ENCODE measurements at places on chromosomes 5 and 9.

GRCh38 chr5:42884326-42884725 is 72.6 kb upstream of the SELENOP start:
- no peak for DNase-seq

DNA sequence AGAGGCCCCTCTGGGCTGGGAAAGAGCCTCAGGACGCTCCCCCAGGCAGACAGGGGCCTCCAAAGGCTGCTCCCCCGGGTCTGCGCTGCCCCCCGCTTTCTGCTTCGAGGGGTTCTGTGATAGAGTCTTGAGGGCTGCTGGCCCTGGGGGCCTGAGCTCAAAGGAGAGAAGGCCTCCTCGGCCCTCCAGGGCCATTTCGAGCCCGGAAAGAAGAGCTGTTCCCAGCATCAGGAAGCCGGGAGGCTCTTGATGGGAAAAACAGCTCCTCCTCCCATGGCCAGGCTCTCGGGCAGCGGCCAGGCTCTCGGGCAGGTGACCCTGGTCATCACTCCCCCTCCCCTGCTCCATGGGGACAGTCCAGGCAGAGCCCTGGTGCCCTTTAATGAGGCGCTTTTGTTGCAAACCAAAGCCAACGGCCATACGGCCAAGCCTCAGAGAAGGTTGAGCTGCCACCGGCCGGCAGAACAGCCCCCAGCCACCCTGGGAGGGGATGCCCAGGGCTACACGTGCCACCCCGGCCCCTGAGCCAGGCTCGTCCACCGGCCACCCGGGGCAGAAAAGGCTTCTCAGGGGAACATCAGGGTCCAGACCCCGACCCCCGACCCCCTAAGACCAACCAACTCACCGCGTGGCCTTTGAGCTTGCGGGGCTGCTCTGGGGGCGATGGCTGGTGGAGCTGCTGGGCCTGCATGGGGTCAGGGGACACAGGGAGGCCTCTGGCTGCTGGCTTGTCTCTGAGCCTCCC is 16.2 kb upstream of the QSOX2 start:
- DNase-seq, result no peak

DNA sequence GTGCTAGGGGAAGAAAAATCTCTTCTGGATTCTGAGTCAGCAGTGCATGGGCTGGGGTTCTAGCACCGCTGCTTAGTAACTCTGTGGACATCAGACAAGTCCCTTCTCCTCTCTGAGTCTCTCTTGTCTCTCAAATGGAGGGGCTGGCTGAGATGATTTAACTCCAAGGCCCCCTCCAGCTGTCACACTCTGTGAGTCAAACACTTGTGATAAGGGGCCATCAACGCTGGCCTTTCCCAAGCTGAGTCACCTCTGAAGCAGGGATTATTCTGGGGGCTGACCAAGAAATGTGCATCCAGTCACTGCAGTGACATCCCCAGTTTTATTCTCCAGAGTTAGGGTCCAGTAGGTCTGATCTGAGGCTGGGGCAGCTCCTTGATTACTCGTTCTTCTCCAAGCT is 110.4 kb upstream of the ZNF462 start:
- DNase-seq, result no peak

DNA sequence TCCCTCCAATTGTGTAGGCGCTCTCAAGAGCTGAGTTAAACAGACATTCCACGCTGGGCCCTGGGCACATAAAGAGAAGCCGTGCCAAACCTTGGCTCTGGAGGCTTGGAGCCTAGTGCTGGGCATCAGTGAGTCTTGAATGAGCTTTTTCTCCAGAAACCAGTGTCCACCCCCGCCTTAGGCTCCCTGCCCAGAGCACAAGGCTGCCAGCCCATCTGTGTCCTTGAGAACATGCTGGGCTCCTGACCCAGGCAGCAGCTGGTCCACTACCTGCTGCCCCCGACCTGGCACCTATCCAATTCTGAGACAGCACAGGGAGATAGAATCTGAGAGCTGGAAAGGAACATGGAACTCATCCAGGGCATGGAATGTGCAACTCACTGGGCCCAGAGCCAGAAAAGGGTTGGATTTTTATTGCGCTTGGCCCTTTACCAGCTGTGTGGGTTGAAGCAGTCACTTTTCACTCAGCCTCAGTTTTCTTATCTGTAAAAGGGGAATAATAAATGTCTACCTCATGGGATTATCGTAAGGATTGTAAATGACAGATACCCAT is 92.4 kb upstream of the CPLX2 start:
- no peak for DNase-seq

DNA sequence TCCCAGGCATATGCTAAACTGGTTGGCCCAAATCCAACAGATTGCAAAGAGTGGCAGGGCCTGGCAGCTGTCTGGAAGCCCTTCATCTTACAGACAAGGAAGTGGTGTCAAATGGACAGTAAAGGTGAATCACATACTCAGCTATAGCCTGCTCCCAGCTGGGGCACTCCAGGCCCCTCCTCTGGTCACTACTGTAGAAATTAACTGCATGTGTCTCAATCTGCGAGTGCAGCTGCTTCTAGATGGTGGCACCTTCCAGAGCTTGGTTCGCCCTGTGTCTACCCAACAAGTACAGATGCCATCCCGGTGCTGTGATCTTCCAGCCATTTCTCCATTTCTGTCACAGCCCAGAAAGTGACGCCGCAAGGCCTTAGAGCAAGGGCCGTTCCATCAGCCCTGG is 50.2 kb downstream of the OTULIN start:
- peak; percentile 10 for DNase-seq

DNA sequence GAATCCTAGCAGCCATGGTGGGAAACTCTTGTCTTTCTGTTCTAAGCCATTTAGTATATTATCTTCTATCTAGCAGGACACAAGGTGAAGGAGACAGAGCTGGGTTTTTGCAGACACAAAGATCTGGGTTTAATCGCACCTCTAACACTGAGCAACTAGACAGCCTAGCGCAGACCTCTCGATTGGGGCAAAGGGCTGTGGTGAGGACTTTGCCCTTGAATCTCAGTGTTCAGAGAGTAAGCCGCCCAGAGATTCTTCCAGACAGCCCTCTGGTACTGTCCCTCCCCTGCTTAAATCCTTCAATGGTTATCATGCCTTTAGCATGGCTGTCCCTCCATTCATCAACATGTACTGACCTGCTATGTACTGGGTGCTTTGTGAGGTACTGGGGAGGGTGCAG is 128.1 kb downstream of the CRB2 start:
- DNase-seq, result no peak

- DNase-seq, result no peak
These were observed 18.0 kb upstream of the LHX3 start for GRCh38 chr9:136222906-136223285.

- no peak for DNase-seq
These were observed 131.2 kb downstream of the ROR2 start for GRCh38 chr9:91818647-91819403.

- peak; percentile 14 for DNase-seq
These were observed 548 bp downstream of the CEP120 start for GRCh38 chr5:123422433-123423277.

GRCh38 chr9:16147726-16148125 is 594.9 kb downstream of the CCDC171 start:
- DNase-seq, result peak; percentile 32

DNA sequence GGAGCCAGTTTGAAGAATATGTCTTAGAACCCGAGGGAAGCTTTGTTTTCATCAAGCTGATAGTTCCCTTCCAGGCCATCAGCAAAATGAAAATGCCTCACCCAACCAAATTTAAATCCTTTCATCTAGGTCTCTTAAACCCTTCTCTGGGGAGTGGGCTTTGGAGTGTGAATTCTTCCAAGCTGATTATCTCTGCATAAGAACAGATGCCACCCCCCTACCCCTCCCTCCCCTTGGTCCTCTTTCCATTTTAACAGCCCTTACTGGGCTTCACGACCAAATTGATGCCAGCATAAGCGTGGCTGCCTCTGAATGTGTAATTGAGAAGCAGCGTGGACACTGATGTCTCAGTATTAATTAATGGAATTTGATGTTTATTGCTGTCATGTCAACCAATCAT is 509.7 kb upstream of the CLINT1 start:
- no peak for DNase-seq

DNA sequence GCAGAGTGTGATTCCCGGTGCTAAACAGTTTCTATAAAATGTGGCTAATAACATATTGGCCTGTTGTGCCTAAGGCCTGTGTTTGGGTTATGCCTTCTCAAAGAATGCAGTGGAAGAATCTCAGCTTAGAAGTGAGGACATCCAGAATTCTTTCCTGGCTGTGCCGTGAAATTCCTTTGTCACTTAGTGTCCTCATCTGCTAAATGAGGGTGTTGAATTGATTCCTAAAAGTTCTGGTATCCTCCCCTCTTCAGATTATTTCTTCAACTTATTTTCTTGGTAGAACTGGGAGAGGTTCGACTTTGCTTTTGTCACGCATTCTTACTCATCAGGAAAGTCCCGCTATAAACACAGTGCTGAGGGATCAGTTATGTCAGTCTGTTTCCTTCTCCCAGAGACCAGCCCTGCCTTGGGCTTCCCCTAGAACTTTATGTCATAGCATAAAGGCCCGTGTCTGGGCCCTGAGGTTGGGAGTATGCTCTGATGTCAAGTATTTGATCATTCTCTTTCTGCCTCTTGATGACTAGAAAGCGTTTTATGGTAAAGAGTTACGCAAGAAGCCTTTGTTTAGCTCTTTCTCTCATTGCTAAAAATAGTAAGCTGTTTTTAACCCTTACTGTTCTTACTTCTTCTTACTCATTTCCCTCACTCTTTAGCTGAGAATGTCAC is 29.5 kb downstream of the MTAP start:
- DNase-seq, result peak; percentile 81

DNA sequence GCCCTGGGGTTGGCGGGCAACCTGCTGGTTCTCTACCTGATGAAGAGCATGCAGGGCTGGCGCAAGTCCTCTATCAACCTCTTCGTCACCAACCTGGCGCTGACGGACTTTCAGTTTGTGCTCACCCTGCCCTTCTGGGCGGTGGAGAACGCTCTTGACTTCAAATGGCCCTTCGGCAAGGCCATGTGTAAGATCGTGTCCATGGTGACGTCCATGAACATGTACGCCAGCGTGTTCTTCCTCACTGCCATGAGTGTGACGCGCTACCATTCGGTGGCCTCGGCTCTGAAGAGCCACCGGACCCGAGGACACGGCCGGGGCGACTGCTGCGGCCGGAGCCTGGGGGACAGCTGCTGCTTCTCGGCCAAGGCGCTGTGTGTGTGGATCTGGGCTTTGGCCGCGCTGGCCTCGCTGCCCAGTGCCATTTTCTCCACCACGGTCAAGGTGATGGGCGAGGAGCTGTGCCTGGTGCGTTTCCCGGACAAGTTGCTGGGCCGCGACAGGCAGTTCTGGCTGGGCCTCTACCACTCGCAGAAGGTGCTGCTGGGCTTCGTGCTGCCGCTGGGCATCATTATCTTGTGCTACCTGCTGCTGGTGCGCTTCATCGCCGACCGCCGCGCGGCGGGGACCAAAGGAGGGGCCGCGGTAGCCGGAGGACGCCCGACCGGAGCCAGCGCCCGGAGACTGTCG is 976 bp downstream of the RXFP3 start:
- DNase-seq, result no peak

DNA sequence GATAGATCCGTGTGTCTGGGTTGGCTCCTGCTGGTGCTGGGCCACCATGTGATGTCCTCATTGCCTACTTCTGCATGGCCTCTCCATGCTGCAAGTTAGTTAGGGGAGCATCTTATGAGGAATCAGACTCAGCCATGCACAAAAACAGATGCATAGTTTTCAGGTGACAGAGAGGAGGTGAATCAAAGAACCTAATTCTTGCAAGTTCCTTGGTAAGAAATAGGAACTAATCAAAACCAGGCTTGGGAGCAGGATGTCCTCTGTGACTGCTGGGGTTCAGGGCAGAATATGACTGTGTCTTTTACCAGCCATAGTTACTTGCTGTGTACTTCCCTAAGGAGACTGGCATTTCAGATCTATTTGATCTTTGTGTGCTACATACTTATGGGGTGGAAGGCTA is 61.6 kb downstream of the C9orf152 start:
- peak; percentile 49 for DNase-seq

GRCh38 chr5:180209137-180209581 is at the start of gene RASGEF1C:
TSS of gene RASGEF1C (minus strand) at chr5:180209211. CDS start at chr5:180138052, 71,159 bp downstream.
- DNase-seq, result peak; percentile 51

DNA sequence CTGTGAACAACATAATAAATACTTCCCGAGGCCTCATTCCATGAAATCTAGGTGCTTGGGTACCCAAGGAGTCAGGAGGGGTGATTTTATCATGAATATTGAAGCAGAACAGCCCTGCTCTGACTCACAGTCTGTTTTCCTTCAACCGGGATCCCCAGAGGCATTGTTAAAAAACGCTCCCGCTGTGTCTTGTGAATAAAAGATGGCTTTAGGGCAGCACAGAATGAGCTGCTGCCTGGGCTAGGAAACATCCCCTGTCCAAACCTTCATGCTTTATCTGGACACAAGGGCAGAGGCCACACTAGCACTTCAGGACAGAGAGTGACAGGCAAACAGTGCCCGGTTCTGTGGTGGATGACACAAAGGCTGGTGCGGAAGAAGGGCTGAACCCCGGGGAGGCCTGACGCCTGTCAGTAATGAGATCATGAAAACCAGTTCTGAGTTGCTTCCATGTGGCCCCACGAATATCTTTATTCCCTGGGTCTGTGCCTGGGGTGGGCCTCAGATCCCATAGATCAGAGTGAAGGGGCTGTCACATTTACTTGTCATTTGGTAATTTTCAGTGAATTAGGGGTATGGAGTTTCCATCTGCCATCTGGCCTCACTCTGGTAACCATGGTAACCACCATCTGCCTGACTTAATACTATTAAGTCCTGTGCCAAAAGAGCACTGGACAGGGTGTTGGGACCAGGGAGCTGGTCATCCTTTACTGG is 2.6 kb downstream of the IGFBPL1 start:
- no peak for DNase-seq

GRCh38 chr5:153275695-153276094 is 214.8 kb upstream of the GRIA1 start:
- no peak for DNase-seq

- no peak for DNase-seq
These were observed 1068.5 kb upstream of the CDH10 start for GRCh38 chr5:25713259-25713658.

DNA sequence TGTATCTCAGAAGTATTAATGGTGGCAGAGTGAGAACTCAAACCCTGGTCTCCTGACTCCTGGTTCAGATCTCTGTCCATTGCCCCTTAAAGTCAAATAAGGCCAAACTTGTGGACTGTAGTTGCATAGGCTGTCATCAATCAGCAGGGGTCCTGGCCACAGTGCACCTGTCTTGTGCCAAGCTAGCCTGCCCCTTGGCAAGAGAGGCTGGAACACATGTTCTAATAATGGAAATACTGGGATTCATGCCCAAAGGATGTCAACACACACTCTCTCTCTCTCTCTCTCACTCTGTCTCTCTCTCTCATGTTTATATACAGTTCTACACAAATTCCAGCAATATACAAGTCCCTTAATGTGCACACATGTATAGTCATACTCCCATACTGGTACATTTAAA is 44.3 kb downstream of the GLRA1 start:
- DNase-seq, result no peak
